ENCODE measurements at places on chromosomes 4 and X.
A peak's percentile ranks its signal among the peaks of the same experiment; 100 is the strongest.

- DNase-seq, result no peak
Measured at GRCh38 chr4:98519268-98519977, 139.0 kb downstream of the TSPAN5 start.

- DNase-seq, result peak; percentile 37
Measured at GRCh38 chrX:130676861-130677260, 226.1 kb downstream of the ENOX2 start.

DNA sequence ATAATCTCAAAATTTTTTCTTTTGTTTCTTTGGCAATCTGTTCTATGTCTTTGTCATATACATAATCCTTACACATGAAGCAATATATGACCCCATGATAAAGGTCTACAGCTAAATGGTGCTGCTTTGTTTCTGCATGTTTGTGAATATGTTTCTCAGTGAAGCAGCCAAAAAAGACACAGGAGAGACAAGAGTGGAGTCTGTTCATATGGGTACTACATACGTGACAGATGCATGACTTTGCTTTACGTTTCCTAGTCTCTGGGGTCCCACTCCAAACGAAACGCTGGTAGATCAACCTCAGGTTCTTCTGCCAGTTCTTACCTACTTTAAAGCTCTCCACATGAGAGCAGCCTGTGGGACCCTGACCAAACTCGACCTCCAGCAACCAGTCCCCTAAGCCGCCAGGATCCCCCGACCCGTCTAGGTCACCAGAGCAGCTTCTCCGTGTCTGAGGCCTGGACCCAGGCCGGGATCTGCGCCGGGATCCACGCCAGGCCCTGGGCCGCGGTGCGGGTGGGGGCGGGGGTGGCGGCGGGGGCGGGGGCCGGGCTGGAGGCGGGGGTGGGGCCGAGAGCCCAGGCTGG lies 1.5 kb downstream of the USP51 start:
- DNase-seq, result no peak

GRCh38 chr4:163590103-163590502 lies 95.6 kb downstream of the TMA16 start:
- DNase-seq, result no peak

DNA sequence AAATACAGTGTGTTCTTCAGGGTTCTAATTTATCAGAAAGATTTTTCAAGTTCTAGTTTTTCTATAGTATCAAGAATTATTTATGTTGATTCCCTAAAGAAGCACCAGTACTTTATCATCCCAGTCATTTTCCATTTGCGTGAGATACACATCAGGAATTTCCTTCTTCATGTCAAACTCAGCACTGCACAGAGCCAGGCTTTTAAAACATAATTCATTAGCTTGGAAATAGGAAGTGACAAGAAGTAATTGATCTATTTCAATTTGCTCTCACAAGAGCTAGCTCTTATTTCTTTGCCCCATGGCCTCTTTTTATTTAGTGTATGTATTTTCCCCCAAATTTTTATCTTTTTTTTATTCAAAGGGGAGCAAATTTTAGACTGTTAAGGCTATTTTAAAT lies 13.0 kb upstream of the SLC10A4 start:
- DNase-seq, result no peak

- DNase-seq, result no peak
Measured at GRCh38 chr4:112140536-112140935, 4.7 kb upstream of the FAM241A start.

DNA sequence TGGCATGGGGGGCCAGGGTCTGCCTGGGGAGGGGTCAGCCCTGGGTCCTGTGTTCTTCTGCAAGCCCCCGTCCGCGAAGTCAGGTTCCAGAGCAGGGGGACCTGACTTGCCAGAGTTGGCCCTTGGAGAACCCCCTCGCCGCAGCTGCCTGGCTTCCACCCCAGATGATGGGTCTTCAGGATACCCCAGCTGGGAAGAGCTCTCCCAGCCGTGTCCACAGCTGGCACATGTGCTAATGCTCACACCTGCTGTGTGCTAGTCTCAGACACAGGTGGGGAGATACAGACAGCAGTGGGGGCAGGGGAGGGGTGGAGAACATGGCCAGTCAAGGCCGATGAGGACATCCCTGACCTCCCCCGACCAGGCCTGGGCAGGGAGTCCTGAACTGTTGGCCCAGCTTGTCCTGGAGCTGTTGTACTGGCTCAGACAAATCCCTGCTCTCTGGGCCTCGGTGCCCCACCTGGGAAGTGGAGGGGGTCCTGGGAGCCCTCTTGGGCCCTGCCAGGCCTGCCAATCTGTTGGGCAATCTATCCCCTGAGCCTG lies 3.5 kb downstream of the ADRA2C start:
- DNase-seq, result no peak

DNA sequence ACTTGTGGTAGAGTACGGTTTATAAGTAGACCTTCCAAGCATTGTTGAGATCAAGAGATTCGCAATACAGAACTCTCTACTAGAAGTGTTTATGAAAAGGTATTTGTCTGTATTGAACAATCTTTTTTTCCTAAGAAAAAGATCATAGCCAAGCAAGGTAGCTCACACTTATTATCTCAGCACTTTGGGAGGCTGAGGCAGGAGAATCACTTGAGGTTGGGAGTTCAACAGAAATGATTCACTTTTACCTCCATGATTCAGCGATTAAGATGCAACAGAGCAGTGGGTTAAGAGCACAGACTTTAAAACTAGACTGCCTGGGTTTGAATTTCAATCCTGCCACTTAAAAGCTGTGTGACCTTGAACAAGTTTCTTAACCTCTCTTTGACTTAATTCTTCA lies 74.3 kb downstream of the TMEM156 start:
- DNase-seq, result no peak

- DNase-seq, result no peak
Measured at GRCh38 chrX:87468941-87469340, 48.7 kb upstream of the KLHL4 start.

DNA sequence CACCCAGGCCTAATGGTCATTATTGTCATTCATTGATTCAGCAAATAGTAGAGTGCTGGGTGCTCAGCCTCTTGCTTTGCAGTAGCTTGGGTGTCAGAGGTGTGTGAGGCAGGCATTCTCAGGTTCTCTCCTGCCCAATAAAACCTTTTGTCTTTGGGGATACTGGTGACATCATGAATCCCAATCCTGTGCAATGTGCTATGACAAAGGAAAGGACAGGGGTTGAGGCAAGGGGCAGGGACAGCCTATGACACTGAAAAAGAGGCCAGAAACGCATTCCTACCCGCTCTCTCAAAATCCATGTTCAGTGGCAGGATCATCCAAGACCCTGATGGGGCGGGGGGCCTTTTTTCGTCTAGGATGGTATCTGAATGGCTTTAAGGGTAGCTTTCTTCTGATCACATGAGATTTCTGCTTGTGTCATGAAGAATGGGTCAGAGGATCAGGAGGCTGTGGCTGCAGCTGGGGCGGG lies 1.5 kb upstream of the FAM193A start:
- no peak for DNase-seq

DNA sequence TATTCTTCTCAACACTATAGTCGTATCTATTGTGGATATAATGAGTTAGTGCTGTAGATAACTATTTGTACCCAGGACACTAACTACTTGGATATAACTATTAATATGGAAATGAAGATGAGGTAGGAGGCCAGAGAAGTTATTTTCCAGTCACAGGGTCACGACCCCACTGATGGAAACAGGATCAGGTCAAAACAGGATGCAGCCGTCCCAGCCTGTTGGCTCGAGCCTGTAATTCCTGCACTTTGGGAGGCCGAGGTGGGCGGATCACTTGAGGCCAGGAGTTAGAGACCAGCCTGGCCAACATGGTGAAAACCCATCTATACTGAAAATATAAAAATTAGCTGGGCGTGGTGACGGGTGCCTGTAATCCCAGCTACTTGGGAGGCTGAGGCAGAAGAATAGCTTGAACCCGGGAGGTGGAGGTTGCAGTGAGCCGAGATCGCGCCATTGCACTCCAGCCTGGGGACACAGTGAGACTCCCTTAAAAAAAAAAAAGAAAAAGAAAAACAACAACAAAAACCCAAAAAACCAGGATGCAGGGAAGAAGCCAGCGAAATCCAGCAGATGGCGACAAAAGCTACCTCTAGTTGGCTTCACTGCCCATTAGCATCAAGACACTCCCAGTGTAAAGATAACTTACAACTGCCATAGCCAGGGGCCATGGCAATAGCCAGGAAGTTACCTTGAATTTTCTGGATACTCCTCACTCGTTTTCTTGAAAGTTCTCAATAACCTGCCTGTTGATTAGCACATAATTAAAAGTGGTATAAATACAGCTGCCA lies 37.9 kb upstream of the NKAP start:
- DNase-seq, result no peak

GRCh38 chr4:174808836-174809235 lies 20.2 kb downstream of the GLRA3 start:
- no peak for DNase-seq

- DNase-seq, result no peak
Measured at GRCh38 chrX:45771114-45771513, 570.4 kb upstream of the DIPK2B start.

DNA sequence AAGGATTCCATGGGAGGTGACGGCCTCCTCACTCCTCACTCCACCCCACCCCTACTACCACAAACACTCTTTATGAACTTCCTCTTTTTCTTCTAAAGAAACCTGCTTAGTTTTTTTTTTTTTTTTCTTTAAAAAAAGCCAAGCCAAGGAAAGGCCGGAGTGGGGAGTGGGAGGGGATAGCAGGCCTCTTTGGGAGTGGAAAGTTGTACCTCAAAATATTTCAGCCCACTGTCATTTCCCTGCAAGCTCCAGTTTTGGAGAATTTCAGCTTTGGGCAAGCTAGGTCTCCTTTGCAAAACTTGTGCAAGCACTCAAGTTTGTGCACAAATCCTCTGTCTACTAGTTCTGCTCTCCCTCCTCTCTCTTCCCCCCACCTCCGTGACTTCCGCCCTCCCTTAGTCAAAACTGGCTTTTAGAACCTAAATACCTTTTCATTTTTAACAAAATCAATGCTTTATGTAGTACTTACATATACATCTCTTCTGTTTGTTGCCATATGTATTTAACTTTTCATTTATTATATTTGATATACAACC lies 512 bp upstream of the ANTXR2 start:
- no peak for DNase-seq

- DNase-seq, result no peak
Measured at GRCh38 chr4:141789716-141790115, 153.3 kb downstream of the IL15 start.

- no peak for DNase-seq
Measured at GRCh38 chr4:181958446-181958845, 284.8 kb upstream of the TENM3 start.

DNA sequence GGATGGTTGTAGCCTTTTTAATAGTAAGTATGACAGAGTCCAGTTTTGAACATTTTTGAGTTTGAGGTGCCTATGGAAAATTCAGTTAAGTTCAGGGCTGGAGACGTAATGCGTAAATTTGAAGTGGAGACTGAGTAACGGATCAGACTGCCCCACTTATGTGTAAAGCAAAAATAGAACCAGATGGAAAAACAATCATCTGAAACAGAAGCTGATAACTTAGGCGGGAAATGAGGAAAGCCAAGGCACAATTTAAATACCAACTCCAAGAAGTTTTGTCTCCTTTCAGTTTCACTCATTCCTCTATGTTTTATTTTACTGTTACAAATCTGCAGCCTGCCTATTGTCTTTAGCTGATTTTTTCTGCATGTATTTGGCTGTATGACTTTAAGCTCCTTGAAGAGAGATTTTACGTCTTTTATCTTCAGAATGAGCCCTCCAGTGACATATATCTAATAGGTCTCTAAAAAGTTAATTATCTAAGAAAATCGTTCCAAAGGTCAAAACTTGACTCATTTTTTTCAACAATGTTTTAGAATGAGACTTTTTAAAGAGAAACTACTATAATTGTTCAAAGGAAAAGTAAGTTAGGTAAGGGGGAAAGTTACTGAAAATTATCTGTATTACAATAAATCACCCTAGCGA lies 1.1 kb downstream of the SGCB start:
- no peak for DNase-seq

DNA sequence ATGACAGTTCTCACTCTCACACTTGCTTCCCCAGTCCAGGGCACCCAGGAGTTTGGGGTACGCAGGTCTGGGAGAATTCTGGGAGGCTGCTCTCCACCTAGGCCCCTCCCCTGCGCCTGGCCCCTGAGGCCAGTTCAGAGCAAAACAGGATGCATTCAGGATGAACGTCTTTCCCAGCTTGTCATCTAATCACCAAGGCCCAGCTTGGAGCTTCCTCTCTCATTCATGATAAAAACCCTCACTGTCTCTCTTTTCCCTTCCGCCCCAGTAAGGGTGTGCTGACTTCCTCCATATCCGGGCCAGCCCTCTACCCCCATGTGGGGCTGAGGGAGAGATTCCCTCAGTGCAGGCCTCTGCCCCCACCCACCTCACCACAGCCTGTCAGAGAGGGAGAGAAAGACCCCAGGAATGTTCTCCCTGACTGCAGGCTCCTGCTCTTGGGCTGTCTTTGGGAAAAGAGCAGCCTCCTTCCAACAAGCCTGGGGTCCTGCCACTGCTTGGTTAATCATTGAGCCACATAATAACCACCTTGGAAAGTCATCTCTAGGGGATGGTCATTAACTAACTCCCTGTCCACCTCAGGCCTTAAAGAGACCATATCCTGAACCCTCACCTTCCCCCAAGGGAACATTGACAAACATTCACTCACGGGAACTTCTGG lies 50.1 kb downstream of the STARD8 start:
- DNase-seq, result no peak

- DNase-seq, result no peak
Measured at GRCh38 chr4:118825799-118826198, 10.1 kb downstream of the SEC24D start.

GRCh38 chrX:43836435-43837184 lies 45.6 kb downstream of the MAOB start:
- DNase-seq, result no peak

GRCh38 chr4:15885422-15885821 lies 53.1 kb downstream of the FGFBP1 start:
- DNase-seq, result no peak

GRCh38 chrX:29952016-29952415 lies 263.3 kb upstream of the MAGEB2 start:
- DNase-seq, result no peak

DNA sequence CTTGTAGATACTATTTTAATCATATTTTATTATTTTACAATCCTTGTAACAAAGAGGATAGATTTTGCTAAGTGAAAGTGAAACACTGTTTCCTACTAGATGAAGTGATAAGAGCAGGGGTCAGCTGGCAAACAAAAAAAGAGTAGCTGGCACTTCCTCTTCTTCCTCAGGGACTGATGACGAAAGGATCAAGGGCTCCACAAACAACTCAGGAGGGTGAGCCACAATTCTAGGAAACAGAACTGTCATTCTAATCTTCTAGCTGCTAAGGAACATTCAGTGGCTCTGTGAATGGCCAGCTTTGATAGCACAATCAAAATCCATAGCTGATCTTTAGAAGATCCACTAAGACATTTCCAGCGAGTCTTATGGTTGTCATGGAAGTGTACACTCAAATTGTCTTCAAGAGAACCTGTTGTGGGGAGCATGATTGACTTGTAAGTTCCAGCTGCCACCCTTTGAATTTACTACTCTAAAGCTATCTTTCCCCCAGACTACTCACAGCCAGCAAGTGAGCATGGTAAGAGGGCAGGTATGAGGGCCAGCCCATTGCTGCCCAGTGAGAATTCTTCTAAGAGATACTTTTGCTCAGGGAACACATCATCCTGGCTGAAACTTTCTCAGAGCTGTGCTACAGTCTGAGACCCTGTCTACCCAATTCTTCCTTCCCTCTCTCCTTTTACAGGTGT lies 275.7 kb upstream of the RASGEF1B start:
- peak; percentile 34 for DNase-seq
